ELF-1 (cell line): ENCODE measurements at places on chromosomes 12 and 14.

- no peak for DNase-seq
These were observed 256.6 kb downstream of the FOXN3 start for GRCh38 chr14:89160437-89160836.

- DNase-seq, result no peak
These were observed 256.0 kb downstream of the PCNX1 start for GRCh38 chr14:71163050-71163841.

DNA sequence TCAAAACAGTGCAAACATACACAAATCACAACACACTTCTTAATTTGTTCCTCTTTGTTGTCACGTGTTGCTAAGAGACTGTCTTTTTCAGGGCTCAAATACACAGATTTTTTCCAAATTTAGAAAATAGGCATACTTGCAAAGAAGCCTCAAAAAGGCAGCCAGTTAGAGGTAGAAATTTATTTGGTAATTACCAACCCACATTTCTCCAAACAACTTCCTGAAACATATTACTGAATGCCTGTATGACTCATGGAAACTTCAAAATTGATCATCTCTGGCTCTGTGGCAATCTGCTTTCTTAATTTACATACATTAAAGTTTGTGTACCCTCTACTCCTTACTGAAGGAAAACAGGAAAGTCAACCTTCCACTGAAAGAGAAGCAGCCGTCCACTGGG, 36.4 kb downstream of the PPM1H start:
- no peak for DNase-seq

GRCh38 chr12:131047789-131048610, 94.3 kb downstream of the ADGRD1 start:
- DNase-seq, result no peak

DNA sequence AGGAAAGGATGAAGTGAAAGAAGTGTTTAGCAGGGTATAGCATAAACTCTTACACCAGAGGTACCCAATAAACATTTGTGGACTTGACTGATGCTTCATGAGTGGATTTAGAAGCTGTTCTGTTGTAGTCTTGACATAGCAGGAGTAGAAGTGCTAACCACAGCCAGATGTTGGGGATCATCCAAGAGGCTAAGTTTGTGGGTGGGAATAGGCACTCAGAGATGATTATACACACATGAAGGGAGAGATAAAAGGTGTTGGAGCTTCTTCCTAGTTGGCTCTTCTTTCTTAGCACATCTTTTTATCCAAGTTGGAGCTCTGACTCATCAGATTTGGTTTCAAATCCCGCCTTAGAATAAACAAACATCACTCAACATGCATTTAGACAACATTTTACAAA, 166.7 kb upstream of the E2F7 start:
- DNase-seq, result no peak

GRCh38 chr14:104526723-104527645, 52.6 kb upstream of the C14orf180 start:
- no peak for DNase-seq

- DNase-seq, result no peak
These were observed 31.4 kb upstream of the C12orf76 start for GRCh38 chr12:110079477-110080400.

GRCh38 chr14:22265319-22266141, 323.5 kb downstream of the DAD1 start:
- DNase-seq, result peak; percentile 6

DNA sequence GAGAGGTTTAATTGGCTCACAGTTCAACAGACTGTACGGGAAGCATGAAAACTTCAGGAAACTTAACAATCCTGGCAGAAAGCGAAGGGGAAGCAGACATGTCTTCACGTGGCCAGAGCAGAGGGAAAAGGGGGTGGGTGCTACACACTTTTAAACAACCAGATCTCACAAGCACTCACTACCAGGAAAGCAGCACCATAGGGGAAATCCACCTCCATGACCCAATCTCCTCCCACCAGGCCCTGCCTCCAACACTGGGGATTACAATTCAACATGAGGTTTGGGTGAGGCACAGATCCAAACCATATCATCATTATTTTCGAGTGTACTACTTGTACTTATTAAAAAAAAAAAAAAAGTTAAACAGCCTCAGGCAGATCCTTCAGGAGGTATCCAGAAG, 29.9 kb downstream of the RXYLT1 start:
- DNase-seq, result no peak

DNA sequence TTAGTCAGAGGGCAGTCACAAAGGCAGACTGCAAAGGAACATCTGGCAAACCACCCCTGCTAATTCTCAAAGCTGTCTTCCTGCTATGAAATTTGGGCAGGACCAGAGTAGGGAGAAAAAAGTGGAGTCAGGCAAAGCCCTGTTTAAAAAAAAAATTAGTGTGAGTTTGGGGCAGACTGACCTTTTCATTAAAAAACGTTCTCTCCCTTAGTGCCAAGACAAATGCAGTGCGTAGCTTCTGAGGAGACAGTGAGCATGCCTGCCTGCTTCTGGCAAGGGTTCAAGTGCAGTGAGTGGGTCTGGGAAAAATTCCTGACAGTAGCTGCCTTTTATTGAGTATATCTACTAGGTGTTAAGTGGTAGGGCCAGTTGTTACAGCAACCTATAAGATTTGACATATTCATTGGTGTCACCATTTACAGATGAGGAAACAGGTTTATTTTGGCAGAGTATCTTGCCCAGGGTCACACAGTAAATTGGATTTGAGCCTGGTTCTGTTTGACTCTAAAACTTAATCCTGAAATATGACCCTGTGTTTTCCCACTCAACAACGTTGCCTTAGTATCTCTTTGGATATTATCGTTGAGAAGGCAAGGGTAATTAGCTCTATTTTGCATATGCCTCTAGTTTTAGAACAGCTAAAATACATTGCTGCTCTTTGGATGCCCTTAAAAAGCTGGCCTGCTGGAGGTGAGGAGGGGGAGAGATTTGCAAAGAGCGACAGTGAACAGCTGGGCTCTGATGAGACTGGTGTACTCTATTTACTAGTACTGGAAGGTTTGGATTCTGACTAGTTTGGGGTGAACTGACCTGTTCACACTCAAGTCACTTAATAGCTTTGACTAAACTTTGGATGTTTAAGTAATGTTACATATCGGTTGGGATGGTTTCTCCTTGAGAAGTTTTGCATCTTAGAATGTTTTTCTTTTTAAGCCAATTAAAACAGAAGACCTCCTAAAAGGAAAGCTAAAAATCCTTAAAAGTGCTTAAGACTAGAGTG, 72.8 kb downstream of the PAPOLA start:
- no peak for DNase-seq

GRCh38 chr14:99862136-99862535, 68.9 kb downstream of the EML1 start:
- no peak for DNase-seq

- DNase-seq, result no peak
These were observed 116.4 kb downstream of the PRICKLE1 start for GRCh38 chr12:42473130-42473529.

- DNase-seq, result peak; percentile 78
These were observed 45.6 kb upstream of the RIMBP2 start for GRCh38 chr12:130761537-130762318.

- no peak for DNase-seq
These were observed 46.0 kb upstream of the CCDC175 start for GRCh38 chr14:59622631-59623030.

- DNase-seq, result no peak
These were observed 93.7 kb downstream of the KICS2 start for GRCh38 chr12:64128366-64128765.

DNA sequence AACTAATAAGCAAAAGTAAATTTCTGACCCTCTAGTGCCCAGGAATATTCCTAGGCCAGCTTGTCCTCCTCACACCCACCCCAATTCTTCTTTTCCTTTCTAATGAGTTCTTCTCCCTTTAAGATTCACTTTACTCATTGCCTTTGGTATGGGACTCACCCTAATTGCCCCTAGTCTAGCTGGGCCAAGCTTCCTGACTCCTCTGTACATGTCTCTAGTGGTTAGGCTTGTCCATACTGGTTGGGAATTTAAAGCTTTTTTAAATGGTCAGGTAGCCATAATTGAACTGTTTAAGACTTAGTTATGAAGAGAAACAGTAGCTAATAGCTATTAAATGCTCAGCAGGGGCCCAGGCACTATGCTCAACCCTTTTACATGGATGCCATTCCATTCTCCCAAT, 248.2 kb downstream of the C12orf42 start:
- no peak for DNase-seq

GRCh38 chr12:93540466-93540865, 32.0 kb upstream of the SOCS2 start:
- no peak for DNase-seq

- DNase-seq, result no peak
These were observed 4.8 kb upstream of the PAX9 start for GRCh38 chr14:36656687-36657398.

DNA sequence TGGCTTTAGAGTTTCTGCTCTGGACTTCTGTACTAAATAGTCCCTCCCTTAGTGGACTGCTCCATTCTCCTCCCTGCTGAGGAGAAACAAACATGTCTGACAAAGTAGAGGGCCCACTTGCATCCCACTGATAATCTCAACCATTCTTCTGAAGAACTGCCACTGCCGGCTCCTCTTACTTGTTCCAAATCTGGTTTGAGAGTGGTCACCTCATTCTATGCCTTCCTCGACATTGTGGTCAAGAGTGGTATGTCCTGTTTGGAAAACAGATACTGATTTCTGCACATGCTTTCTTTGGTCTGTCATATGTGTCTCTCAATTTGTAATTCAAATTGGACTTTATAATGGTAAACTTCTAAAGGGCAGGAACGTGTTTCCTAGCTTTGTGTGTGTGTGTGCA, 36.3 kb upstream of the PLEKHA5 start:
- DNase-seq, result no peak

GRCh38 chr12:46839232-46839631, 13.4 kb upstream of the SLC38A4 start:
- no peak for DNase-seq

- DNase-seq, result no peak
These were observed 152.1 kb upstream of the PLEKHG7 start for GRCh38 chr12:92550661-92551060.

- peak; percentile 15 for DNase-seq
These were observed 180.2 kb downstream of the ACSS3 start for GRCh38 chr12:81257947-81258551.

DNA sequence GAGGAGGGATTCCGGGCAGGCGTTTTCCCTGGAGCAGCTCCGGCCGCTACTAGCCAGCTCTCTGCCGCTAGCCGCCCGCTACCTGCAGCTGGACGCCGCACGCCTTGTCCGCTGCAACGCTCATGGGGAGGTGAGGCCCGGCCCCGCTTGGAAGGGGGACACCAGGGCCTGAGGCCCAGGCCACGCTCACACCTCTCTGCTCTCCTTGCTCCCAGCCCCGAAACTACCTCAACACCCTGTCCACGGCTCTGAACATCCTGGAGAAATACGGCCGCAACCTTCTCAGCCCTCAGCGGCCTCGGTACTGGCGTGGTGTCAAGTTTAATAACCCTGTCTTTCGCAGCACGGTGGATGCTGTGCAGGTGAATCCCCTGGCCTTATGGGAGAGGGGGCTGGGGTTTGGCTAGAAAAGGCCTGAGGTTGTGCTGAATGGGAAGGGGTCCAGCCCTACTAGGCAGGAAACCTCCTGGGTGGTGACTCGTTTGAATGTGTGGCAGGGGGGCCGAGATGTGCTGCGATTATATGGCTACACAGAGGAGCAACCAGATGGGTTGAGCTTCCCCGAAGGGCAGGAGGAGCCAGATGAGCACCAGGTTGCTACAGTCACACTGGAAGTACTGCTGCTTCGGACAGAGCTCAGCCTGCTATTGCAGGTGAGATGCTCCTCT, 597 bp downstream of the RNF31 start:
- DNase-seq, result no peak

DNA sequence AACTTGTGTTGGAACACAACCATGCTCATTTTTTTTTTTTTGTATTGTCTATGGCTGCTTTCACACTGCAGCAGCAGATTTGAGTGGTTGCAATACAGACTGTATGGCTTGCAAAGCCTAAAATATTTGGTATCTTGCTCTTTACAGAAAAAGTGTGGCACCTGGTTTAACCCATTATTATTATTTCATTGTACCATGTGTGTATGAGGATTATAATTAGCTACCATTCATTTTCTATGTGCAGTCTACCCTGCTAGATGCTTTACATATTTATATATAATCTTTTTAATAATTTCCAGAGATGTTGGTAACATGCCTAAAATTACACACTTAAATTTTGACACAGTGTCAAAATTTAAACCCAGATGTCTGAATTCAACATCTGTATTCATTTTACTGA, 37.7 kb downstream of the SPATS2 start:
- DNase-seq, result no peak

DNA sequence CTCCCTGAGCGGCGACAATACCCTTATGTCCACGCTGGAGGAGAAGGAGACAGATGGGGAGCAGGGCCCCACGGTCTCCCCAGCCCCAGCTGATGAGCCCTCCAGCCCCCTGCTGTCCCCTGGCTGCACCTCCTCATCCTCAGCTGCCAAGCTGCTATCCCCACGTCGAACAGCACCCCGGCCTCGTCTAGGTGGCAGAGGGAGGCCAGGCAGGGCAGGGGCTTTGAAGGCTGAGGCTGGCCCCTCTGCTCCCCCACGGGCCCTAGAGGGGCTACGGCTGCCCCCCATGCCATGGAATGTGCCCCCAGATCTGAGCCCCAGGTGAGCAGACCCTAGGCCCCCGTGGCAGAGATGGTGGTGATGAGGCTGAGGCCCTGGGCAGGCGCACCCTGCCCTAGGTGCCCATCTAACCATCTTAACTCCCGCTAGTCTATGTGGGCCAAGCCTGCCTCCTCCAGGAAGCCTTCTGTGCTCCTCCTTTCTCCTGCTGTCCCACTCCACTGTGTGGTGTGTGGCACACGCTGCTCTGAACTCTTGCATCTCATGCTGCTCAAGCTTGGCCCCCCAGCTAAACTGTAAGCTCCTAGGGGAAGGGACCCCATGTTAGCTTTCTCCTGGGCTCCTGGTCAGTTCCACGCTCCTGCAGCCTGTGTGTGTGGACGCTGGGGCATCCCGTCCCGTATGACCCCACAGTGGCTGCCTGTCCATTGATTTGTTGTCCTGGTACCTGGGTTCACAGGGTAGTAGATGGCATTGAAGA, 12.1 kb downstream of the MCRS1 start:
- no peak for DNase-seq

DNA sequence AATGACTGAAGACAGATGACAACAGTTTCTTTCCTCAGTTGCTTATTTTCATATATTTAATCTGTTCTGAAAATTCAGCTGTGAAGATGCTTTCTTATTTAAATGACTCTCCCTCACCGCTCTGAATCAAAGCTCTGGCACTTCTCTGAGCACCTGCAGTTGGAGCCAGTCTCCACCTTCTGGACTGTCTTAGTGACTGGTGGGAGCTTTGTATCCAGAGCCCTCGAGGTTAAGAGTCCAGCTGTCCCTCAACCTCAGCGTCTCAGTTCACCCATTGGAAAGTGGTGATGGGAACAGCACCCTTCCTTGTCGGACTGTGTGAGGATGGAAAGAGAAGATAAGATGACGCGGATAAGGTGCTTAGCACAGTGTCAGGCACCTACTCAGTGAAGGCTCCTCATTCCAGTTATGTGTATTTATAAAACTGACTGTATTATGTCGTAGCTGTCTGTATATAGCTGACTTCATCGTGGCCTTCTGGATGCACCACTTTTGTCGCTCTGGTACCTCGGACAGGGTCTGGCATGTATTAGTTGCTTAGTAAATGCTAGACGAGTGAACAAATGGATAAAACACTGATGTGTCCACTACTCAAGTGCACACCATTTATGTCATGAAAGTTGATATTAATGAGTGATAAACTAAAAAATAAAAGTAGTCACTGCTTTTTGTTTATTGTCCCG, 34.5 kb downstream of the ELK3 start:
- no peak for DNase-seq

GRCh38 chr12:105676694-105677093, 346.2 kb downstream of the C12orf75 start:
- no peak for DNase-seq

- no peak for DNase-seq
These were observed 33.6 kb upstream of the CRY1 start for GRCh38 chr12:107126796-107127481.

GRCh38 chr14:22547948-22548750, 40.9 kb downstream of the DAD1 start:
- no peak for DNase-seq
